ENCODE measurements at places on chromosomes 11 and 22. TPM values are rescaled to one million over a fixed set of nuclear protein-coding genes. Genes with fewer than 3 reads are reported as not detected.

C22orf31 gene
- total RNA-seq = not detected

ELMOD1 gene
- 1.1 TPM for total RNA-seq

C1QTNF5 gene
- total RNA-seq = 3.5 TPM

TBX1 gene
- 0.12 TPM for total RNA-seq

MEI1 gene
- total RNA-seq = 2.1 TPM

ARVCF gene
- 12.4 TPM for total RNA-seq

INS gene
- not detected for total RNA-seq

MAP6 gene
- total RNA-seq = 1.1 TPM

P2RY2 gene
- under 0.01 TPM for total RNA-seq

OR8A1 gene
- not detected for total RNA-seq

PHLDB1 gene
- 50.1 TPM for total RNA-seq

WBP2NL gene
- total RNA-seq = 0.50 TPM

NEFH gene
- 0.44 TPM for total RNA-seq

APOA4 gene
- not detected for total RNA-seq

BATF2 gene
- total RNA-seq = 0.50 TPM

OR8B3 gene
- total RNA-seq = not detected

KRTAP5-1 gene
- not detected for total RNA-seq

TEX12 gene
- 0.11 TPM for total RNA-seq

TIMP3 gene
- total RNA-seq = 31.6 TPM

DRICH1 gene
- not detected for total RNA-seq

TRPC6 gene
- 1.00 TPM for total RNA-seq

NCR3LG1 gene
- 9.5 TPM for total RNA-seq

TIGD3 gene
- total RNA-seq = 0.37 TPM

ADM2 gene
- 1.8 TPM for total RNA-seq

MUC2 gene
- not detected for total RNA-seq

SMIM35 gene
- total RNA-seq = not detected

GPHA2 gene
- not detected for total RNA-seq

ST3GAL4 gene
- 22.5 TPM for total RNA-seq

SPON1 gene
- total RNA-seq = 0.12 TPM

KCNJ11 gene
- total RNA-seq = not detected

OTOG gene
- not detected for total RNA-seq

NOL12 gene
- total RNA-seq = 31.1 TPM

RHOD gene
- total RNA-seq = 14.7 TPM

BLID gene
- total RNA-seq = 22.6 TPM

TCP11L1 gene
- 19.3 TPM for total RNA-seq

FGF3 gene
- total RNA-seq = not detected

BRSK2 gene
- total RNA-seq = 0.50 TPM

OR9G4 gene
- not detected for total RNA-seq
